Stimulated activated CD8-positive, alpha-beta memory T cell treated with anti-CD3 and anti-CD28 coated beads, Interleukin-12 subunit alpha, Interleukin-12 subunit beta, amount 100 ng/mL, for 4 hours (primary cell): ENCODE measurements at places on chromosomes 3 and 15.

DNA sequence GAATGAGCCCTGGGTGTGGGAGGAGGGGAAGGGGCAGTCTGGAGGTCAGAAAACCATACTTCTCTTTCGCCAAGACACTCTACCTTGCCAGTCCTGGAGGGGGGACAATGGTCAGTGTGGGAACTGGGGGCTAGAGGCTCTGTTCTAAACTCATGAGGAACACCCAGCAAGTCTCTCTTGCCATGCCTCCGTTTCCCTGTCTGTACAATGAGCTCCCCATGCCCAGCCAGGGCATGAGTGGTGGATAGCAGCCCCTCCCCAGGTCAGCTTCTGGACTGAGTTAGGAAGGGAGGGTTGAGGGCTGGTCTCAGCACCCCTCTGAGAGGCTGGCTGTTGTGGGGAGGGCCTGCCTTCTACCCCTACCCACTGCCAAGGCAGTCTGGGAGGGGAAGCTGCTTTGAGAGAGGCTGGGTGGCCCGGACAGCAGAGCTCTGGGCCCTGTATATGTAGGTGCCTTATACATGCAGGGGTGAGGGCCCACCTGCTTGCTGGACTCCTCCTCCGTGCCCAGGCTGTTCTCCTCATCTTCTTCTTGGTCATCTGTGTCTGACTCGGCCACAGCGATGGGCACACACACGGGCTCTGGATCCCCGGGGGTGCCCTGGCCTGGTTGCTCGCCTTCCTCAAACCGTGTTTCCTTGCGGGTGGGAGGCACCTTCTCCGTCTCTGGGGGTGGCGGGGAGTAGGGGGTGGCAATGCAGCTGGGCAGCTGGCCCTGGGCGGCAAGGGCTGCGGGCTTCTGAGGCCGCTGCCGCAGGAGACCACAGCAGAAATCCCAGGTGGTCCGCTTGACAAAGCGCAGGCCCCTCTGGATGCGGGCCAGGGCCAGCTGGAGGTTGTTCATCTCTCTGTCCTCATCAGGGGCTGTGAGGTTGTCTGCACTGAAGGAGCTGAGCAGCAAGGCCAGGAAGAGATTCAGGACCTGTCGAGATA, 68.8 kb downstream of the SCN5A start:
- no peak for DNase-seq

DNA sequence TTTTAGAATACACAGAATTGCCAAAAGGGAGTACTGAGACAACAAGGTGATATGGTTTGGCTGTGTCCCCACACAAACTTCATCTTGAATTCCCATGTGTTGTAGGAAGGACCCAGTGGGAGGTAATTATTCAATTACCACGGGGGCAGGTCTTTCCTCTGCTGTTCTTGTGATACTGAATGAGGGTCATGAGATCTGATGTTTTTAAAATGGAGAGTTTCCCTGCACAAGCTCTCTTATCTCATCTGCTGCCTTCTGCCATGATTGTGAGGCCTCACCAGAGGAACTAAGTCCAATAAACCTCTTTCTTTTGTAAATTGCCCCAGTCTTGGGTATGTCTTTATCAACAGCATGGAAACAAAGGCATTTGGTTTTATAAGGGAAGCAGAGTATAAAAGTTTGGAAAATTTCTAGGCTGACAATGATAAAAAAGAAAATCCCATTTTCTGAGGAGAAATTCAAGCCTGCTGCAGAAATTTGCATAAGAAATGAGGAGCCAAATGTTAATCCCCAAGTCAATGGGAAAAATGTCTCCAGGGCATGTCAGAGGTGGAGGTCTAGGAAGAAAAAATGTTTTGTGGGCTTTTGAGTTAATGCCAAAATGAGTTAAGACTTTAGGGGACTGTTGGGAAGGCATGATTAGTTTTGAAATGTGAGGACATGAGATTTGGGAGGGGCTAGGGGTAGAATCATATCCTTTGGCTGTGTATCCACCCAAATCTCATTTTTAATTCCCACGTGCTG, 130.5 kb upstream of the THRB start:
- DNase-seq = no peak

GRCh38 chr15:24075420-24076089, 388.4 kb upstream of the NDN start:
- DNase-seq = no peak

- no peak for DNase-seq
These were observed 9.2 kb downstream of the SPSB4 start for GRCh38 chr3:141060327-141060726.
